ENCODE measurements at places on chromosomes 1 and 21.

DNA sequence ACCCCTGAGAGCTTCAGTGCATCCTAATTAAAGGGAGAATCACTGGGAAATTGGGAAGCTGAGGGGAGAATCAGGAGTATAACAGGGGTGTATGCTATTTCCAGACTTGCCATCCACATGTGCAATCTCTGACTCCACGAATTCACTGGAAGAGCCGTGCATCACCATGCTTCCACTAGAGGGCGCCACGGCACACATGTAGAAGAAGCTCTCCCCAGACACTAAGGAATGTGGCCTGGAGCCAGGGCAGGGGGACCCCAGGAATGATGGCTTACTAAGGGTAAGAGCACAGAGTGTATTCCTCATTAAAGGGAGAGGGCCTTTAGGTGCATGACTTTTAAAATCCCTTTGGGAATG lies 81.5 kb downstream of the ABCA4 start:
- peak; percentile 77 for DNase-seq

DNA sequence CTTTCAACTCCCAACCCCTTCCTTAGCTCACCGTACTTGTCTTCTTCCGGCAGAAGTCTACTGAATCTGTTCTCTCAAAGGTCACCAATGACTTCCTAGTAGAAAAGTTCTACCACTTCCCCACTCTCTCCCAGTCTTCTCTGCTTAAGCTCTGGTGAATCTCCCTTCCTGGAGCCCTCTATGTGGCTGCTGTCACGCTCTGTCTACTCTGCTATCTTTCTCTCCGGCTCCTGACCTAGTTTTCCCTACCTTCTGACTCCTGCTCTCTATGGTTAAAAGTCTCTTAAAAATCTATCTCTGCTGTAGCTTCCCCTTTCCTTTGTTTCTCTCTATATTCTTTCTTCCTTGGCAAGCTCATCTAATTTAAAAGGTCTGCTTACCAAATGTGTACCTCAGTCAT lies 350.1 kb upstream of the GREM2 start:
- no peak for DNase-seq

DNA sequence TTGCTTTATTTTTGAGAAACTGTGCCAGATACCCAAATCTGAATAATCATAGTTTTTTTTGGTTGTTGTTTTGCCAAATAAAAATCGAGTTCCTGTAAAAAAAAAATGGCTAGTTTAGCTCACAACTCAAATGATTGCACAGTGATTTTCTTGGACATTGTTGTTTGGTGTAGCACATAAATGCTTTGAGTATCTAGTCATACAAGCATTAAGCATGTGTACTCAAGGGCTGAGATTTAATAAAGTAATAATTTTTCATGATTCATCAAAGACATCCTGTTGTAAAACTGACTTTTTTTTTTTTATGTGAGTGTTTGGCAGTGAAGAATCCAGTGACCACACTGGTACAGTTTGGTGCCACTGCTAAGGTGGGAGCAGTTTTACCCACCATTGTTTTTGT lies 18.8 kb downstream of the ITSN1 start:
- peak; percentile 49 for DNase-seq

DNA sequence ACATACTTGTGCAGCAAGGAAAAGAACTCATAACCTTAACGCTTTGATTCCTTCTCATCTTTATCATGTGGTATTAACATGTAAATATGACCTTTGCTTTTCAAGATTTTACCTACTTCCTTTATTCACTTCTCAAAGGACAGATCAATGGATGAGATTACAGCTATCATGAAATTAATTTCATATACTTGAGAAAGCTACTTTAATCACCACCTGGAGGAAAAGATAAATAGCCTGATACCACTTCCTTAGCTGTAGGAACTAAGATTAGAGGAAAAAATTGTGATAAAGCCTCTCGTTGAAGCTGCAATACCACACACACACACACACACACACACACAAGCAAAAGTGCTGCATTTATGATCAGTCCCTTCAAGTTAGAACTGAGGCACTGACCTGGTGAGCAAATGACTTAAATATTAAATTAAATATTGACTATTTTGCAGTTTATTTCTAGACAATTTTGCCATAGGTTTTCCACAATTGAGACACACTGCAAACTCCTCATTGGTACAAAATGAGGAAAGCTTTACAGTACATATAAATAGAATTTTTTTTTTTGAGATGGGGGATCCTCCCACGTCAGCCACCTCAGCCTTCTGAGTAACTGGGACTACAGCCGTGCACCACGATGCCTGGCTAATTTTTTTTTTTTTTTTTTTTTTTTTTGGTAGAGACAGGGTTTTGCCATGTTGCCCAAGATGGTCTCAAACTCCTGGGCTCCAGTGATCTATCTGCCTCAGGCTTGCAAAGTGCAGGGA lies 27.2 kb upstream of the DMRTB1 start:
- DNase-seq = no peak

GRCh38 chr1:76023669-76024435 lies 50.7 kb upstream of the ST6GALNAC3 start:
- peak; percentile 70 for DNase-seq

- DNase-seq = no peak
Observed at GRCh38 chr1:219379691-219380090, 206.0 kb downstream of the LYPLAL1 start.
